AG08395 (cell line): ENCODE measurements at places on chromosomes 2 and 18.

DNA sequence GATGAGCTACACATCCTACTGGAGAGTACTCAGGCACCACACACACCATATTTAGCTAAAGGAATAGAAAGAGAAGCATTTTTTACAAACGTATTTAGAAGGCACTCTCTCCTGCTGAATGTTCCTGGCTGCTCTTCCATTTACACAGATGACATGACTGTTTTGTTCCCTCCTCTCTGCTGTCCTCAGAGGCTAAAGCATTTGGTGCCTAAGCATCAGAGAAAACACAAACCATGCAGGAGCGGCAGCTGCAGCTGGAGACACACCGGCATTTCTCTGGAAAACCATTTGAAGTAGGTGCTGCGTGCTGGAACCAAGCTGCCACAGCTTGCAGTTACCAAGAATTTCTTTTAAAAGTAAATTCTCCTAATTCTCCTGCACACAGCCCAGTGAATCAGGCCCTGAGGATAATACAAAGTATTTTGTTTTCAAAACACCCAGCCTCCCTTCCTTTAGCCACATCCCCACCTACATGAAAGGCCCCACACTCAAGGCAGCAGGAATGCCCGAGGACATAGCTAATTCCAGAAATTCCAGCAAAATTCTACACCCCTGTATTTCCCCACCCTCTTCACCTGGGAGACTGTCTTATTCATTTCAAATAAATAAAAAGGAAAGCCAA, 488.9 kb upstream of the SOX11 start:
- DNase-seq: no peak

DNA sequence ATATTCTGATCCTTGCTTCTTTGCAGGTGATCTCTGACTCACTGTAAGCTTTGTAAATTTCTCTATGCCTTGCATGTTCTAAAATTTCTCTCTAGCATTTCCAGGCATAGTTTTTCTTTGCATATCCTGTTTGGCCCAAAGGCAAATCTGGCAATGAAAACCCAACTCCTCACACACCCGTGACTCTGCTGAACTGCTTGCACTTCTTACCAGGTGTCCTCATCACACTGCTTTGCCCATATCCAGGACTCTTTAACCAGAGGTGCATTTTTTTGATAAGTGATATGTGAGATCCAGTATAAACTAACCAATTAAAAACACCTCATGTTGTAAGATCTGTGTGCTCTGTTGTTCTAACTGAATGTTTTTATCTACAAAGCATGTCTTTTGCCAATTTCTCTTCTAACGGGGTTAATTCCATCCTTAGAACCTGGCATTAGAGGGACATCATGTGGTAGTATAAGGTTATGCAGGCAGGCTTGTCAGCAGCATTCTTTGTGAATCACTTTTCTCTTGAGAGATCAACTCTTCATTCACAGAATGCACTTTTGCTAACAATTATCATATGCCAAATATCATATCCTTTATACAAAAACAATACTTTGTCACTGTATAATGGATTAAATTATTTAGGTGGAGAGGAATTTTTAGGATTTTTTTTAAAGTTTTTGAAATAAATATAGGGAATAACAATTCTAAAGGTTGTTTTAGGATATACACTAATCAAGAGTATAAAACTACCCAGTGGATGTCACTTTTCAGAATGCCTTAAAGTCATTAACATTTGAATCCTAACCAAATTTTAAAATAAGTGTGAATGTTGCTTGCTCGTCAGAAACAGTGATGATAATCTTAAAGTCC, 20.8 kb upstream of the TMX3 start:
- DNase-seq: peak; percentile 82

GRCh38 chr2:185676316-185676715, 62.3 kb upstream of the FSIP2 start:
- no peak for DNase-seq

DNA sequence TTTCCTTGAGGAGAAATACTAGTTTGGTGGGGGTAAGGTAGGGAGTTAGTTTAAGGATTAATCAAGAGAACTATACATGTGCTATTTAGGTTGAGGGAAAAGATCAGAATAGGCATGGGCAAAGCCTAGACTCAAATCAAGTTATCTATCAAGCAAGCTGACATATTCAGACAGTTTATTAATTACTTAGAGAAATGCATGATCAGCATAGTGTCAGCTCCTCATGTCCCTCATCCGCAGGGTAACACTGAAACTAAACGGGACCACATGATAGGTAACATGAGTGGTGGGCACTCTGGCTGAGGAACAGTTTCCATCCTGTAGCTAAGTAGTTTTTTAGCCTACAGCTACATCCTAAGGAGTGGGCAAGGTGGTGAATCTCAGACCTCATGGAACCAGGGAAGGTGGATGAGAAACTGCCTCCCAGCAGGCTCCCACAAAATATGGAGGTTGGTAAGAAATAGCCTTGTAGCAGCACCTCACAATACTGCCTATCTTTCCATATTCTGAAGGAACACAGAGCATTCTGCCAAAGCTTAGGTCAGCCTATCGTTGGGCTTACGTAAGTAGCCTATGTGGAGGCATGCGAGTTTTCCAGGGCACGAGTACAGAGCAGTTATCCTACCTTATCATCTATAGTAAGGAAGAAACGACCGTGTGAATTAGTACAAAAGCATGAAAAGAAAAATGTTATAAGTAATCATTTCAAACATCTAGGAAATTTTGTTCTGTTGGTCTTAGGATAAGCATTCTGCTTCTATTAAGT, 18.4 kb downstream of the ZC3H6 start:
- DNase-seq: no peak

DNA sequence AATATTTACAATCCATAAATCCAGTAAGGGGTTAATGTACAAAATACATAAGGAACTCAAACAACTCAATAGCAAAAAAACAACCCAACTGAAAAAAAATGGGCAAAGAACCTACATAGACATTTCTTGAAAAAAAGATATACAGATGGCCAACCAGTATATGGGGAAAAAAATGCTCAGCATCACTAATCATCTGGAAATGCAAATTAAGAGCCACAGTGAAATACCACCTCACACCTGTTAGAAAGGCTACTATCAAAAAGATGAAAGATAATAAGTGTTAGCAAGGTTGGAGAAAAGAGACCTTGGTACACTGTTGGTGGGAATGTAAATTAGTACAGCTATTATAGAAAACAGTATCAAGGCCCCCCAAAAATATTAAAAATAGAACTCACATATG, 14.6 kb downstream of the AP1S3 start:
- no peak for DNase-seq

GRCh38 chr2:181805228-181806038, 86.1 kb upstream of the ITPRID2 start:
- peak; percentile 37 for DNase-seq

GRCh38 chr2:221500501-221501209, 71.4 kb downstream of the EPHA4 start:
- no peak for DNase-seq

- no peak for DNase-seq
Observed at GRCh38 chr2:102317715-102318114, 6.4 kb downstream of the IL1RL1 start.

GRCh38 chr2:217597681-217598080, 405.1 kb downstream of the TNS1 start:
- DNase-seq: no peak

DNA sequence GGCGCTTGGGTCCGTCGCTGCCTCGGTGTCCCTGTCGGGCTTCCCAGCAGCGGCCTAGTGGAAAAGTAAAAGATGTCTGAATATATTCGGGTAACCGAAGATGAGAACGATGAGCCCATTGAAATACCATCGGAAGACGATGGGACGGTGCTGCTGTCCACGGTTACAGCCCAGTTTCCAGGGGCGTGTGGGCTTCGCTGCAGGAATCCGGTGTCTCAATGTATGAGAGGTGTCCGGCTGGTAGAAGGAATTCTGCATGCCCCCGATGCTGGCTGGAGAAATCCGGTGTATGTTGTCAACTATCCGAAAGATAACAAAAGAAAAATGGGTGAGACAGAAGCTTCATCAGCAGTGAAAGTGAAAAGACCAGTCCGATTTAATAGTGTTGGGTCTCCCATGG, 8.0 kb downstream of the HES6 start:
- DNase-seq: no peak

DNA sequence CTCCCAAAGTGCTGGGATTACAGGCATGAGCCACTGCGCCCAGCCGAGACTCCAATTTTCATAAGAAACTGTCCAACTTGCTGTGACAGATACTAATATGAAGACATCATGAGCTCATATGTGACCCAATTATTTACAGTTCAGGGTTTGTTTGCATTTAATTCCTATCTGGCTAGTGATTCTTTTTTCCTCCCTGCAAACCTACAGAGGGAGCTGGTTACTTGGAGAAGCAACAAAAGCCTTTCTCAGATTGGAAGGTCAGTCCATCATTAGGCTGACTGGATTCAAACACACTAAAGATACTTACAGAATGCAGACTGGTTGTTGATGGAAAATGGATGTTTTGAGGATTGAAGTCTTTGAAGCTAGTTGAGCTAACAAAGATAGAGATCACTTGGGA, 176.4 kb downstream of the ANKRD44 start:
- no peak for DNase-seq

DNA sequence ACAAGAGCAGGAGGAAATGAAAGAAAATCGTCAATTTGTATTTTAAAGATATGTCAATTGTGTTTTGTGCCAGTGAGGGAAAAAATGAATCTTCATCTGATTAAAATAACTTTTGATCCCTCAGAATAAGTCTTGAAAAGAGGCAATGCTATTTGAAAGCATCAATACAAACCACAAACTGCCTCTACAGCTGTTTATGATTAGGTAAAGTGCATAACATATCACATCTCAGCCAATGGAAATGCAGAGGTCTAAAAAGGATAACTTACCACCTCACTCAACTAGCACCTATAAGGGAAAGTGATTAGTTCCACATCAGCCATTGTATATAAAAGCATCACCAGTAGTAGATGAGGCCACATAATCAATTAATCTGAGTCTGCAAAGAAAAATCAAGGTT, 492.2 kb upstream of the CDH2 start:
- DNase-seq: no peak

GRCh38 chr2:61853086-61853846, 594 bp downstream of the FAM161A start:
- DNase-seq: peak; percentile 72

DNA sequence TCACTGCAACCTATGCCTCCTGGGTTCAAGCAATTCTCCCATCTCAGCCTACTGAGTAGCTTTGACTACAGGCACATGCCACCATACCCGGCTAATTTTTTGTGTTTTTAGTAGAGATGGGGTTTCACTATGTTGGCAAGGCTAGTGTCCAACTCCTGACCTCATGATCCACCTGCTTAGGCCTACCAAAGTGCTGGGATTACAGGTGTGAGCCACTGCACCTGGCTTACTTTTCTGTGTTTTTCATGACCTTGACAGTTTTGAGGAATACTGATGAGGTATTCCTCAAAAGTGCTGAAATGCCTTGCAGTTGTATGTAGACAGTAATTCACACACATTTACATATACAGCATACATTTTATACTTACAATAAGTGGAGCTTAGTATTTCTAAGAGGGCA, 126.1 kb downstream of the PHLPP1 start:
- no peak for DNase-seq

DNA sequence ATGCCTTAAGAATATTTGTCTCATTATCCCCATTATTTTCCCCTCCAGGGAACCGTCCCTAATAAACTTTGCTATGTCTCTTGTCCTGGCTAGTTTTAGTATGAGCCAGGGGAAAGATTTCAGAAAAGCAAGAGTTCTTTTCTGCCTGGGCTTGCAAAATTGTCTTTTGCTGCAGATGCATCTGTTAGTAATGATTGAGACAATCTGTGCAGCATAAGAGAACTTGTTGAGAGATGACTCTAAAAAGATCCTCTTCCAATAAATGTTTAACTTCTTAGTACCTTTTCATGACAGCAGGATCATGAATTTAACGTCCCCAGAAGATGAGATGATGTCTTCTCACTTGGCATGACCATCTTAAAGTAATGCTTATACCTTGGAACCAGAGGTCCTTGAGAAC, 172.5 kb upstream of the CREB1 start:
- no peak for DNase-seq

GRCh38 chr2:218017211-218018053, 14.6 kb upstream of the TNS1 start:
- no peak for DNase-seq

- no peak for DNase-seq
Observed at GRCh38 chr2:182821182-182821581, 45.3 kb downstream of the FRZB start.

GRCh38 chr2:36478332-36478738, 119.6 kb downstream of the FEZ2 start:
- DNase-seq: peak; percentile 71

DNA sequence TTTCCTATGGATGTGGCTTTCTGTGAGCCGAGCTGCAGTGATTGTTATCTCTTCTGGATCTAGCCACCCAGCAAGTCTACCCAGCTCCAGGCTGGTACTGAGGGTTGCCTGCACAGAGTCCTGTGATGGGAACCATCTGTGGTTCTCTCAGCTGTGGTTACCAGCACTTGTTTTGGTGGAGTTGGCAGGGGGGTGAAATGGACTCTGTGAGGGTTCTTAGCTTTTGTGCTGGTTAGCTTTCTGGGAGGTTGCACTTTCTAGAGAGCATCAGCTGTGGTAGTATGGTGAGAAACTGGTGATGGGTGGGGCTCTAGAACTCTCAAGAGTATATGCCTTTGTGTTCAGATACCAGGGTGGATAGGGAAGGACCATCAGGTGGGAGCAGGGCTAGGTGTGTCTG, 45.4 kb upstream of the MYL1 start:
- DNase-seq: no peak

- no peak for DNase-seq
Observed at GRCh38 chr18:56678836-56679565, 27.8 kb downstream of the WDR7 start.
